ENCODE measurements at places on chromosomes 6 and 20.

- DNase-seq: no peak
Observed at GRCh38 chr20:35284992-35285805, 627 bp upstream of the EIF6 start.

DNA sequence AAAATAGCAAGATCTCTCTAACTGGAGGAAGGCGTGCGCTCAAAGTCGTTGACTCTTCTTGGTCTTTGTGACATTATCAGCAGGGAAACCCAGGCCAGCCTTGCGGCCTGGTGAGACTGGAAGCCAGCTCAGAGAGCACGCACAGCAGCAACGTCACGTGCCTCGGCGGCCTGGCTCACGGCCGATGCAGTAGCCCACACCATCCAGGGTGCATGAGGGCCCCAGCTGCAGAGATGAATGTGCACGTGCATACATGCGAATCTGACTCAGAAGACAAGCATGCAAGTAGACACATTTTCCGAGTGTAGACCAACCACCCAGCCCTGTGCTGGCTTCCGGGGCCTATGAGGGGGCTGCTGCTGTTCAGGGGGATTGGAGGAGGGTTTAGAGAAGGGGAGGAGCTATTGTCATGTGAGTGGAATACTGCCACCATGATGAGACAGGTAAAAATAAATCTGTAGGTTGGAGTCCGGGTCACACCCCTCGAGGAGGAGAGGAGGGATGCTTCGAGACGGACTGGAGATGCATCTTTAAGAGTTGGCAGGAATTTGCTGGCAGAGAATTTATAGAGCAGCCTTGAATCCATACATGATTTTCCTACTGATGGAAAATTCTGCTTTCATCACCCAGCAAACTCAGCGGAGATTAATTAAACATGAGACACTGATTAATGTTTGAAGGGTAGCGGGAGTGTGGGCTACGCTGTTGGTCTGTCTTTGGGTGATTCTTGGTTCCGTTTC is 388.2 kb downstream of the CDH4 start:
- DNase-seq: no peak

DNA sequence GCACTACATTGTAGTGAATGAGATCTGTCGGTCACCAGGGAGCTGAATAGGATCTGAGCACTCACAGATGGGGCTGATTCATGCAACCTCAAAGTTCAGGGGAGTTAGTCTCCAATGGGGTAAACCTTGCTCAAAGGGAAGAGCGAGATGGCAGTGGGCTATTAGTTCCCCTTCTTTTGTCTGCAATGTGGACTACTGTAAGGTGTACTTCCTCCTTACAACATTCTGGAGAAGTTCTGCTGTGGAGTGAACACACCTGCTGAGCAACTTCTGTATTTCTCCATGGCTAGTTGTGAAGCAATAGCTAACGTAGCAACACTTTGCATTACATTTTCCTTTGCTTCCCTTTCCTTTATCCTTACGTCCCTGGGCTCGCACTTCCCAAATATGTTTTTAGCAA is 134.3 kb upstream of the B3GAT2 start:
- DNase-seq: no peak

- DNase-seq: no peak
Observed at GRCh38 chr6:37816599-37817375, 2.7 kb upstream of the ZFAND3 start.

GRCh38 chr6:40710626-40711330 is 123.6 kb upstream of the LRFN2 start:
- DNase-seq: no peak

DNA sequence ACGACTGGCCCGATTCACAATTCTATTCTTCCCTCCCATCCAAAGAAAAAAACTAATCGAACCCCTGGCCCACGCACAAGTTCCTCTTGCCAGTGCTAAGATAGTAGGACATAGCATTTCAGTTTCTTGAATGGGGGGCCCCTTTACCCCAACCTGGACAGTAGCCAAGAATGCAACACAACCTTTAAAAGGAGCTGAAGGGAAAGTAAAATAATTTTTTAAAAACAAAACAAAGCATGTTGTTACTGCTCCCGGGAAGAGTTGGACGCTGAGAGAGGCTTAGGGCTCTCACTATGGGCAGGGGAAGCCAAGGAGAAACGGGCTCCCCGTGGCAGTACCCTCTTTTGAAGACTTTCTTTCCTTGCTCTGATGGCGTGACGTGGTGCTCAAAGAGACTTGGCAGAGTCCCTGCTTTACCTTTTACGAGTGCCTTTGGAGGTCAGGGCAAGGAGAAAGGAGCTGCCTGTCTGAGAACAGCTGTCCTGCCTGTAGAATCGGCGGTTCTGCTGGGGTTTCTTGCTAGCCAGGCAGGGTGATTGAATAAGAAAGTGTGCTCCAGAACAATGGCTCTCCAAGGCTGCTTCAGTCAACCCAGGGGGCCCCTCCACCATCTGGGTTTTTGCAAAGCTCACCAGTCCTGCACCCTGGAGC is 5.8 kb downstream of the TFAP2C start:
- no peak for DNase-seq

DNA sequence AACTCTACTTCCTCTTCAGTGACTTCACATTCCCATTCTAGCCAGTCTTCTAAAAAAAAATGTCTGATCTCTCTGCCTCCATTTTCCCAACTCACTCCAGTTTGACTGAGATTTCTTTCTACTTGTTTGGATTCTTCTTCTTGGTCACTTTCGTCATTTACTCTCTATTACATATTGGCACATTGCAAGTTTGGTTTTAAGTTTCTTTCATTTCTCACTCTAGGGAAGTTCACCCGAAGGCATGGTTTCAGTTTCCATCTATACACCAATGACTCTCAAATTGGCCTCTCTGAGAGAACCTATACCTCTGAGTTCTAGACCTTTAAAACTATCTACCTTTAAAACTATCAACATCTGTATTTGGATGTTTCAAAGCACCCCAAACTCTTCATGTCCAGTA is 51.3 kb downstream of the CD109 start:
- DNase-seq: no peak

DNA sequence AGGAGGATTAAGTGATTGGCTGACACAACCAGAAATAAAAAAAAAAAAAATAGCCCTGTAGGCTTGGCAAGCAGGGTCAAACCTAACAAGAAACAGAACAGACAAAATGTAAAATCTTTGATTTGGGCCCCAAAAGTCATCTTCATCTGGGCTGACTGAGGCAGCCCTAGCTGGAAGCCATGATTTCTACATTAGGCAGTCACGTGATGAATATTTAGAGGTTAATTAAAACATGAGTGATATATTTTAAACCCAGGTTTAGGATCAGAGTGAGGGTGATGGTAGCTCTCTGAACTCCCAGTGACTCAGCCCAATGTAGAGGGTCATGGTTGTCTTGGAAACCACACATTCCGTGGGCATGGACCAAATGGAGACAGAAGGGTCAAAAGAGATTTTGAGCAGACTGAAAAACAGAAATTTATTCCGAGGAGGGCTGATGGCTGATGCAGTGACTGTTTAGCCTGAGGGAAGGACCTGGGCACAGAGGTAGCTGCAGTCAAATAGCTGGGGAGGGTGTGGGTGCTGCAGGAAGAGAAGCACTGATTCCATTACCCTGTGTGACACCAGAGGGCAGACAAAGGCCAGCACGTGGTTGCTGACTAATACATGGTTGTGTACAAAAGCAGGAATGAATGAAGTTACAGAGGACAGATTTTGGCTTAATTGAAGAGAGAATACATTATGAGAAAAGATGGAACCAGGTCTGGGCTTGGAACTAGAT is 573.1 kb upstream of the CHD6 start:
- DNase-seq: no peak

DNA sequence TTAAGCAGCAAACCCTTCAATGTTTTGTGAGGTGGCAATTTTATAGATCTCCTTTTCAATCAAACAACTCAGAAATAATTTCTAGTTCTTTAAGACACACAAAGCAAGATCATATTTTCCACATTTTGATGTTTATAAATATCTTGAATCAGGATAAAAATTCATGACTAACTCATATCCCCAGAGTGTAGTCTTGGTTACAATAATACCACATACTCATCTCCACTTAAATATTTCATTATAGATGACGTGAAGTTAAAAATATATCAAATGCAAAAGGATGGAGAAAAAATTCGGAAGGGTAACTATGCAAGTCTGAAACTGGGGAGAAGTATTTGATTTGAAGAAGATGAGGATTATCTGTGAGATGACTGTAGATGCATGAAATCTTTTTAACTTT is 59.8 kb upstream of the HIVEP1 start:
- no peak for DNase-seq

DNA sequence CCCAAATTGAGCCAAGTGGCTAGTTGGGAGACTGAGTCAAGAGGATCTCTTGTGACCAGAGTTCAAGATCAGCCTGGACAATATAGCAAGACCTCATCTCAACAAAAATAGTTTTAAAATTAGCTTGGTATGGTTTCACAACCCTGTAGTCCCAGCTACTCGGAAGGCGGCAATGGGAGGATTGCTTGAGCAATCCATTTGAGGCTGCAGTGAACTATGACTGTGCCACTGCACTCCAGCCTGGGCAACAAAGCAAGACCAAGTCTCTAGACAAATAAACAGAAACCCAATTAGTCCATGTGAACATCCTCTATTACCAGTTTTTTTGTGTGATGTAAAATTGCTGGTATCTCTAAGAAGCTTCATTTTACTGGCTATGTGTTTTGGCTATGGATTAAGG is 106.2 kb downstream of the TULP4 start:
- no peak for DNase-seq

- DNase-seq: no peak
Observed at GRCh38 chr6:1757131-1757530, 147.4 kb downstream of the FOXC1 start.

DNA sequence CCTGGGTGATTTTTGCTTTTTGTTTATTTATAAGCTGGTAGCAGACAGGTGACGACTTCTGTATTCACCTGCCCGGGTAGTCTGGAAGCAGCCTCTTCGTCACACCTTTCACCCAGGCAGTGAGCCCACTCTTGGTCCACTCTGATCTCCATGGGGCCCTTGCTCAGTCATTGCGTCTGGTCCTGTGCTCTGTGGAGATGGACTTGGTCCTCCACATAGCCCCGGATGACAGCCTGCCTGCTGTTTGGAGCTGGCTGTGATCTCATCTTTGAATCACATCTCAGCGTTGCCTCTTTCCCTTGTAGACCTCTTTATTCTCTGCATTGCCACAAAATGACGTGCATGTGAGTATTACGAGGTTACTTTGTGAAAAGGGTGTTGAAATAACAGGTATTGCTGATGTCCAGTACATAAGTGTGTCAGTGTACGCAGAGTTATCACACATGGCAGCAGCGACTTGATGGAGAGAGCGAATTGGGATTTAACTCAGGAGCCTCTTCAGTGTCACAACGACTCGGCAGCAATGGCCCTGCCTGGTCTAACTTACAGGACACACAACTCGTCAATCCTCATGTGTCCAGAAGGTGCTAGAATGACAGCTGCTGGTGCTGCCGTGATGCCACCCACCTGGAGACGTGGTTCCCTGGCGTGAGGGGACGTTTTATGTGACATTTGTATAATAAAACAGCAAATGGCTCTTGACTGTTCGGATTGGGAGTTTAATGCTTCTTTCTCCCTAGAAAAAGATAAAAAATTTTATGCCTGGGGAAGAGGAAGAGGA is 24.2 kb upstream of the FRMD1 start:
- DNase-seq: no peak

GRCh38 chr6:37456816-37457560 is 24.0 kb downstream of the CMTR1 start:
- no peak for DNase-seq

GRCh38 chr20:30816182-30816645 is 441.2 kb upstream of the DEFB115 start:
- no peak for DNase-seq

DNA sequence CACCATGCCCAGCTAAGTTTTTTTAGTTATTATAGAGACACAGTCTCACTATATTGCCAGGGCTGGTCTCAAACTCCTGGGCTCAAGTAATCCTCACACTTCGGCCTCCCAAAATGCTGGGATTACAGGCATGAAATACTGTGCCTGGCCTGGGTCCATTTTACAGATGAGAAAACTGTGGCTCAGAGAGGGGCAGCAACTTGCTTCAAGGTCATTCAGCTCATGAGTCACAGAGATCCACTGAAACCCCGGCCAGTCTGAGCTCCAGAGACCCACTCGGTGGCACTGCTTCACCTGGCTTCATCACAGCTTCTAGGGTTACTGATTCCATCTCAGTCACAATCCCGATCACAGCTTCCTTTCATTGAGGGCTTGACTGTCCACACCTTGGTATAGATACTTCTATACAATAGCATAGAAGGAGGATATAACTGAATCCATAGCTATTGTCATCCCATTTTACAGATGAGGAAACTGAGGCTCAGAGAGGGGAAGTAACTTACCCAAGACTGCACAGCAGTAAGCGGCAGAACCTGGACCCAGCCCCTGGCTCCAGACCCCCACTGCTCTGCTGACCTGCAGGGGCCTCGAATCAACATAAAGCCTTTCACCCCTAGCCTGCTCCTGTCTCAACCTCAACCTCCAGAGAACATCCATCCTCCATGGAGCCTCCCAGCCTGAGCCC is 11.8 kb downstream of the NOL4L start:
- DNase-seq: no peak

GRCh38 chr6:125952764-125953501 is 3.6 kb upstream of the HINT3 start:
- DNase-seq: no peak

- DNase-seq: no peak
Observed at GRCh38 chr6:31639043-31639442, 13.4 kb downstream of the BAG6 start.

- DNase-seq: no peak
Observed at GRCh38 chr6:21587961-21588480, 5.5 kb upstream of the SOX4 start.

GRCh38 chr6:8526624-8527023 is 91.3 kb upstream of the SLC35B3 start:
- no peak for DNase-seq

DNA sequence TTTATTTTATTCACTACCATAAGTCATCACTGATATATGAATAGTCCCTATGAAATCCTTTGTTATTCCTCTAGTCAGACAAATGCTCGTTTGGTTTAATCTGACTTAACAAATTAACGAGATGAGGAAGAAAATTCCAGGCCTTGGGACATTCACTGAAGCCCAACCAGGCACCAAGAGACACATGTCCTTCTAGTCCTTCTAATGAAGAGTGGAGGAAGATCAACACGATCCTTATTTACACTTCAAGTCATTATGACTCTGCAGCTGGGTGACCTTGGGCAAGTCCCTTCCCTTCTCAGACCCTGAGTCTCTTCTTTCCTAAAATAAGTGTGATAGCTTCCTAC is 117.5 kb downstream of the CEBPB start:
- DNase-seq: no peak

GRCh38 chr6:47098570-47098993 is 56.5 kb upstream of the ADGRF1 start:
- DNase-seq: no peak
